ENCODE measurements at places on chromosomes 3 and 15.

GRCh38 chr15:69311319-69311721 lies 12.6 kb downstream of the PAQR5 start:
- no peak for DNase-seq

DNA sequence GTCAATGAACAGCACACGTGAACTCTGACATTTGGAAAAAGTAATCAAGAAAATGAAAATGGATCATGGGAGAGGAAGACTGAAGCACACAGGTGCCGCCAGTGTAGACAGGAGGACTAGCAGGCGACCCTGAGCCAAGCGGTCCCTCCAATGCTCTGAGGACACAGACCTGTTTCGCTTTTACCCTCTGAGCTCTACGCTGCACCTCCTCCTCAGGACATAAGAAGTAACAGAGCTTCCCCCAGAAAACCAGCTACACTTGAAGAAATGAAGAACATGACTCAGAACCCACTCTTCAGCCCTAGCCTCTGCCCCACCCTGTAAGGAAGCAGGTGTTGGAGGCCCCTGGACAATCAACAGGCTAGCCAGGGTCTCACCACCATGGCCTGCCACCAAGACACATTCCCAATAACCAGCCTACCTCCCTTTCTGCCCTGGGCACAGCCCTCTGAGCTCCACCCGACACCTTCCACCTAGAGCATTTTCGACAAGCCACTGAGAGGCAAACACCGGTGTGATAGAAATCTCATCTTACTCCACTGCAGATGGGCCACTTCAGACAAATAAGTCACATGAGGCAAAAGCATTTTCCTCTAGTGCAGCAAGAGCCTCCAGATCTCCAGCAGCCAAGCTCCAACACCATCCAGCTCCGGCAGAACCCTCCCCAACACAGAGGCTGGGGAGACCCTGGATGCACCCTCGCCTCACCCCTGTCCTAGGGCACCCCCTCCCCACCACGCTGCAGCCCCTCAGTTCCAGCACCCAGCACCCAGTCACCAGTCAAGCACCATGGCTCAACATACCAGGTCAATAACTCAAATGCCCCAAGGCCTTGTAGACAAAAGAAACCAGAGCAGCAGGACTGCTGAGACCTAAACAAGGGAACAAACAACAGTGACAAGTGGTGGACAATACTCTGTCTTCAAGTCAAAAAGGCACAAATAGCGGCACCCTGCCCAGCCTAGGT lies 11.4 kb downstream of the FAM174B start:
- DNase-seq: no peak

- no peak for DNase-seq
These were observed 10.4 kb upstream of the BRPF1 start for GRCh38 chr3:9721015-9721699.

DNA sequence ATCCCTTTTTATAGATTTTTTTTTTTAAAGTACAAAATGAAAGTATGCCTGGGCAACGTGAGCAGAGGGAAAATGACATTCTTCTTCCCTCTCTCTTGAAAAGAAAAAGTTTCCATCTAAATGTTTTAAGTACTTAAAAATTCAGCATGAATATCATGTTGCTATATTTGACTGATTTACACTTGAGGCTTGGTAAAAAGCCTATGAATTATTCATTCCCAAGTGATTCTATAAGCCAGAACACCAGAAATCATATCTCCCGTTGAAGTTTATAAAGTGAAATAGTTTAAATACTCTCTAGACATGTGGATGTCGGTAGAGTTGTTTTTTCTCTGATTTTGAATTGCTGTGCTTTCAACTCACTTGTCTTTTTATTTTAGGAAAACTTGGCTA lies 276.2 kb upstream of the RARB start:
- no peak for DNase-seq

DNA sequence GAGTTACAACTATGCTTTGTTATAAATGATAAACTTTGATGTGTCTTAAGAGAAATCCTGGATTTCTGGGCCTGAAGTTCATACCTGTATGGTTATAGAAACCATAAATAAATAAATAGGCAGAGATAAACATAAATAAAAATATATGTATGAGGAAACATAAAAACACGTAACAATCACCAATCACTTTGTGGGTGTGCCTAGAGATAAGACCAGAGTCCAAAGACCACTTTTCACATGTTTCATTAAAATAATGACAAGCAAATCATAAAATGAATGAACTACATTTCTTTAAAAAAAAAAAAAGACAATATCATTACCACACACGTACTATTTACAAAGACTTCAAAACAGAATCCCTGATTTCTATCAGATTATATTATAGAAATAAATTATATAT lies 14.1 kb downstream of the PIK3R4 start:
- DNase-seq: no peak

DNA sequence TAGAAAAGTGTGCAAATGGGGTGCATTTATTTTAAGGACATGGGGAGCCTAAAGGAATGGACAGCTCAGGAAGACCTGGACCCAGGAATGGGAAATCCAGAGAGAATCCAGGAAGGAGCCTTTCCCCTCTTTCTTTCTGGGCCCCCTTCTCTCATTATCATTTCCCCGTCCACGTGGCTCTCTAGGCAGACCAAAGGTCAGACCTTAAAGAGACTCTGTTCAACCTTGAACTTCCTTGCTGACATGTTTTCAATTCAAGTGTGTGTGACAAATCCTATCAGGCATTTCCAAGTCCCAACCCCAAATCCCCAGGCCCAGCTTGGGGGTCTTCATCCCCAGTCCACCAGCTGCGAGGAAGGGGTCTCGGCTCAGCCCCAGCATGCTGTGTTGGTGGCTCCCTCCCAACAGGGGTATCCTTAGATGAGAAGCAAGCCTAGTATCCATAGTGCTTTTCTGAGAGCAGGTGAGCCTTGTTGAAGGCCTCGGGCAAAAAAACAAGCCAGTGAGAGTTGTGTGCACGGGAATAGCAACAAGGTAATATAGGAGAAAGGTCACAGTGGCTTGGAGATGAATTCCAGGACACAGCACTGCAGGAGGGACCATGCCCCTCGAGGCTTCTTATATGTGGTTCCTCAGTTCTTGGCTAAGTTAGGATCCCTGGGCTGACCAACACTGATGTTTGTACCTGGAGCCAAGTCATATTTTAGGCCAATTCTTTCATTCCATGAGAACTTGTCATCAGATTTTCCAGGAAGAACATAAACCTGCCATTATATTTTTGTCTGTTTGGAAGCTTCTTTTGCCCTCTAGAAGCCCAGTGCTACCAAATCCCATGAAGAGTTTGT lies 130.0 kb downstream of the ASB7 start:
- no peak for DNase-seq
